ENCODE measurements at places on chromosomes 1 and 21.

- no peak for DNase-seq
These were observed 106.0 kb downstream of the NTNG1 start for GRCh38 chr1:107246775-107247345.

DNA sequence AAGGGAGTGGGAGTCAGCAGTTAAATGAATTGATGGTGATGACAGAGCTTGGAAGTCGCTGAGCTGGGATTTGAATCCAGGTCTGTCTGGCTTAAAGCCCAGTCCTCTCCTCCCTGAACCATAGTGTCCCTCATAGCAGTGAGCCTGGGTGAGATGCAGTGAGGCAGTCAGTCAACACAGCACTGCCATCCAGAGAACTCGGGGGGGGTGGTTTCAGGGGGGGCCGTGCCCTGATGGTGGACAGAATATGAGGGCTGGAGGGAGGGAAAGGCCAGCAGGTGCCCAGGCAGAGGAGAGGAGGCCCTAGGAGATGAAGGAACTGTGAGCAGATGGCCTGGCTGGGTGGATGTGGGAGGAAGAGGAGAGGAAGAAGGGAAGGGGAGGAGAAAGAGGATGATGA, 405.6 kb downstream of the PTPRU start:
- DNase-seq = no peak

- peak; percentile 48 for DNase-seq
These were observed 5.1 kb downstream of the NLRP3 start for GRCh38 chr1:247421074-247421473.

DNA sequence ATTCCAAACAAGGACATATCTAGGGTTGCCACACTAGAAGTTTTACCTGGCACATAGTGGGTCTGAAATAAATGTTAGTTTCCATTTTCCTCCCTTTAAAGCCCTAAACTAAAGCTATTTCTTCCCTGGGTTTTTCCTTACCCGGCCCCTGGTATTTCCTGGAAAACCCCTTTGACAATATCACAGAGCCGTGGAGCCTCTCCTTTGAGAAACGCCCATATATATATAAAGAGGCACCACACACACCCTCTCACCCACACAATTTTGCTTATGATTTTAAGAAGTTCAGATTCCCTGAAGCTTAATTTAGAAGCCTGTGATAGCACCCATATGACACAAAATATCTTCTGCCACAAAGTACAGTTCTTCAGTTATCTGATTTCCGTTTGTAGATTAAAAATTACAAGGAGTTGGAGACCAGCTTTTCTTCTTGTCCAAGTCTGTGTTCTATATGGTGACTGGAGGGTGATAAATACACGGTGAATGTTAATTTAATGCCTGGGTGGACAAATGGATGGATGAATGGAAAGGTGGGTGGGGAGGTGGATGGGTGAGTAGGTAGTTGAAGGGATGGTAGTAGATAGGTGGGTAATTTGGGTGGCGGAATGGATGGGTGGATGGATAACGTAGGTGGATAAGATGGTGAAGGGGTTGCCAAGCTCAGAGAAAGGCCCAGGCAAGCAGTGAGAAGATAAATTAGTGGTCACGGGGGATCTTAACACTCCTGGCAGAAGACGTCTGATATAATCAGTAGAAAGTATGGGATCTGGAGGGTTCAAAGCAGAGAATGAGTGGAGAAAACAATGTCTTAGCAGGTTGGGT, 154.4 kb upstream of the FGGY start:
- DNase-seq = no peak

GRCh38 chr21:8991968-8992621, 1529.3 kb upstream of the TPTE start:
- DNase-seq = no peak

- no peak for DNase-seq
These were observed 280.1 kb downstream of the PTPRC start for GRCh38 chr1:198918920-198919319.

- no peak for DNase-seq
These were observed 19.4 kb downstream of the KCNC4 start for GRCh38 chr1:110229348-110230001.

GRCh38 chr1:230422221-230422981, 3.7 kb downstream of the PGBD5 start:
- DNase-seq = no peak

DNA sequence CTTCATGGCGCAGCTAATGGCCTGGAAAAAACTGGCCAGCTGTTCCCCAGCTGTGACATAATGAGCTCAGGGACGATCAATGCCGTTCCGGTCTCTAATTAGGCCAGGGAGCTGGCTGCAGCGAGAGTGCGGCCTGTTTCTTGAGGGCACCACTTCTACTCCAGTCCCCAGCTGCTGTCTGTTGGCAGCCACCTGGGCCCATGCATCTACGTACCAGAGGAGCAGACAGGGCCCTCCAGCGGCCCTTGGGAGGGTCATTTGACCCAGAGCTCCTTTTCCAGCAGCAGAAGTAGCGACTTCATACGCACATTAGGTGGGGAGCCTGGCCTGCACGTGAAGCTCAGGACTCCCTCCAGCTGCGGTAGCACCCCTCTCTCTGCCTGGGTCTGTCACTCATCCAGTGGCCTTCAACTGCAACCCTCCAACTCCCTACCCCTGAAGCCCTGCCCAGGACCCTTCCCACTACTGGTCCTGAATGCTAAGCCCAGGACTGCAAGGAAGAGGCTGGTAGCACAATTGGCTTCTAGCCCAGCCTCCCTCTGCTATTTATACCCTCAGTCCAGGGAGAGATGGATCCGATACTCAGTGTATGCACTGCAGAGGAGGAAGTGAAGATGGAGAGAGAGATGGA, 9.1 kb upstream of the GPR61 start:
- no peak for DNase-seq

DNA sequence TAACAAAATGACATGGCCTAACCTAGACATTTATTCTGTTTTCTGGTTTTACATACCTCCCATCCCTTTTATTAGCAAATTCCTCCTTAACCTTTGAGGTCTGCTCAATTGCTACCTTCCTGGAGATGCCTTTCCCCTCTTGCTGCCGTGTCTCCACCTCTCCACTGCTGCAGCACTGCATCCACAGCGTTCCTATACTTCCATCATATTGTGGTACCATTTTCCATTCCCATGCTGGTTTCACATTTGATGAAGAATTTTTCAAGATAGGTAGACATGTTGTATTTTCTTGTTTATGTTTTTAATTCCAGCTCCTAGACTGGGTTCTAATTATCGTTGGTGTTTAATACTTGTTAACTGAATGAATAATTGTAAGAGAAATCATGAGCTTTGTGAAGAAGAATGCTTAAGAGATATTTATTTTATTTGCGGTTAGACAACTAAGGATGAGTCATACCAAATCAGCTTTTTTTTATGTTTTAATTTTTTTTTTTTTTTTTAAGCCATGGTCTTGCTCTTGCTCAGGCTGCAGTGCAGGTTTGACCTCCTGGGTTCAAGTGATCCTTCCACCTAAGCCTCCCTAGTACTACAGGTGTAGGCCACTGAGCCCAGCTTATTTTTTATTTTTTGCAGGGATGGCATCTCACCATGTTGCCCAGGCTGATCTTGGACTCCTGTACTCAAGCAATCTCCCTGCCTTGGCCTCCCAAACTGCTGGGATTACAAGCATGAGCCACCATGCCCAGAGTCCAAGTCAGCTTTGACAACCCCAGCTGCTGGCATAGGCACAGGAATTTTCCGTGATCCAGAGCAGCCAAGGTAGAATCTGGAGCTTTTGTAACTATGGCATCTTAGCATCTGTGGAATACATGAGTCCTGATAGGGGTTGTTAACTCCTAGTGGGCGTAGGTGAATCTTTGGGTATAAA, 44.0 kb downstream of the ATP6V1G3 start:
- DNase-seq = no peak

- DNase-seq = peak; percentile 37
These were observed 78.7 kb upstream of the ZNF281 start for GRCh38 chr1:200488375-200489165.

GRCh38 chr1:145926686-145927062, 610 bp downstream of the RBM8A start:
- peak; percentile 54 for DNase-seq

DNA sequence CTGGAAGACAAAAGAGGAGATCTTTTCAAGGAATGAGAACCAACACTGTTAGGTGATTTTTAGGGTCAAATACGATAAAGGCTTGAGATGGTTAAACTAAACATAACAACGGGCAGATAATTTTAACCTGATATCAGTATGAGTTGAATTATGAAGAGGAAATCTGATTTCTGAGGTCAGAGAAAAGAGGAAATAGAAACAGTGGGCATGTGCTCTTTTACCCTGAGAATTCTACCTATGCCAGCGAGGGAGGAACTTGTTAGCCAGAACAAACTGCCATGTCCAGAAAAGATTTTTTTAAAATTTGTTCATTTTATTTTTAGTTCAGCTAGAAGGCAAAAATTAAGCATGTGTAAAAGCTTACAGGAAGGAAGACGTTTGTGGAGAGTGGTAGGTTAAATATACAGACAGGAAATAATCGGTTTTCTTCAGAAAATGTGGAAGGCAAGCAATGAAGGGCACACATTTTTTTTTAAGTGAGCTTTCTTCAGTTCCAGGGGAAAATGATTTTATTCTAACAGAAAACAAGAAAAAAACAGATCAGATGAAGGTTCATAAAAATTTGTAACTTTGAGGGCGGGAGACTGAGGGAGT, 1745.3 kb downstream of the MRPL39 start:
- DNase-seq = no peak

GRCh38 chr1:114157275-114157660, 3.6 kb upstream of the SYT6 start:
- no peak for DNase-seq

- no peak for DNase-seq
These were observed 7.9 kb downstream of the ZNF684 start for GRCh38 chr1:40539338-40539737.

DNA sequence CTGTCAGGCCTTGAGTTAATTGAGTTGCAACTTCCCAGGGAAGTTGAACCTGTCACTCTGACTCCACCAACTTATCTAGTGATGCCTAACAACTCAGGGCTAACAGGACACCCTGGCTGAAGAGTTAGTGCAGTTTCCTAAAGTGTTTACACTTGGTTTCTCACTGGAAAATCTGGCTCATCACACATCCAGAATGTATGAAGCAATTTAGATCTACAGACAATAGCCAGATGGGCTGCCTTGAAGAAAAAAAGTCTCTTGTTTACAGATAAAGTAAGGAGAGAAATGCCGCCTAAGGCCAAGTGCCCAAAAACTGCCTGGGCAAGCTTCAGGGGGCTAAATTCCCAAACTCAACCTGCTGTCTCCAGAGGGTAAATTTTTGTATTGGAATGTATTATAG, 446.3 kb upstream of the NCAM2 start:
- DNase-seq = no peak

DNA sequence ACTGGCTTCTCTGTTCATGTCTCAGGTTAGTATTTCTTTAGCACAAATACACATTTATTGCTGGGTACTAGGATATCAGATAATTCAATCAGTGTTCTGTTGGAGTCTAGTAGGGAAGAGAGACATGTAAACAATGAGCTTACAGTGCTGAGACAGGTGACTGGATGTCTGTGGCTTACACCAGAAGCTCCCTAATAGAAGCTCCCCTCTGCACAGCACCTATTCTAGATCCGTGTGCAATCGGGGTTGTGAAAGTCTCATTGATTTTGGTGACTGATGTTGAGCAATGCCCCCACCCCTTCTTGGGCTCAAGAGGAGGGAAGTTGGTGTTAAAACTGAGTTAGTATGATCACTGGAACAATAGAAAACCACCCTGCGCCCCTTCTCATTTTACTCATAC, 279.2 kb downstream of the RPS6KC1 start:
- DNase-seq = no peak

- no peak for DNase-seq
These were observed 20.2 kb downstream of the LMOD1 start for GRCh38 chr1:201925981-201926645.

DNA sequence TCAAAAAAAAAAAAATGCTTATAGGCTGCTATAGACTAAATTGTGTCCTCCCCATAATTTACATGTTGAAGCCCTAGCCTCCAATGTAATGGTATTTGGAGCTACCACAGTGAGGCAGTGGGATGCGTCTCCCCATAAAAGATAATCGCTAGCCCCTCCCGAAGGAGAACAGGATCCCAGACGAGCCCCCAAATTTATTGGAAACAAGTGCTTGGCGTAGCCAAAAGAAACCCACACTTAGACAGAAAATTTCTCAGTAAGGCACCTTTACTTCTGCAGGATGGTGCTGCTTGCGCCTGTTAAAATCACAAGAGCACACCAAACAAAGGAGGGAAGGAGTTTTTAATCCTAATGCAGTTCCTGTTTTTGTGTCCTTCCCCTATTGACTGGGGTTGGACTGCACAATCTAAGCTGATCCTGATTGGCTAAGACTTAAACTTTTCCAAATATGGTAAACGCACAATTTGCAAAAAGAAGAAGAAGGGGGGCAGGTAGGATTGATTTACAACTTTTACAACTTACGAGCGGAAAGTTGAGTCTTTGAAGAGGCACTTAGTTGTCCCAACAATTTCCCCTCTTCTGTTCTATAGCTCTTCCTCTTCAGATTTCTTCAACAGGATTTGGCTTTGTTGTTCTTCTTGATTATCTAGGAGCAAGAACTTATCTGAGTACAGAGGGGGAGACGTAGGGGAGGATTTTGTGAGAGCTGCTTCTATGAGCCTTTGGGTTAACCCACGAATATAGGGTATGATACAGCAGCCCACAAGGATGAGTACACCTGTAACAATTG, 3.0 kb upstream of the IPP start:
- peak; percentile 23 for DNase-seq

DNA sequence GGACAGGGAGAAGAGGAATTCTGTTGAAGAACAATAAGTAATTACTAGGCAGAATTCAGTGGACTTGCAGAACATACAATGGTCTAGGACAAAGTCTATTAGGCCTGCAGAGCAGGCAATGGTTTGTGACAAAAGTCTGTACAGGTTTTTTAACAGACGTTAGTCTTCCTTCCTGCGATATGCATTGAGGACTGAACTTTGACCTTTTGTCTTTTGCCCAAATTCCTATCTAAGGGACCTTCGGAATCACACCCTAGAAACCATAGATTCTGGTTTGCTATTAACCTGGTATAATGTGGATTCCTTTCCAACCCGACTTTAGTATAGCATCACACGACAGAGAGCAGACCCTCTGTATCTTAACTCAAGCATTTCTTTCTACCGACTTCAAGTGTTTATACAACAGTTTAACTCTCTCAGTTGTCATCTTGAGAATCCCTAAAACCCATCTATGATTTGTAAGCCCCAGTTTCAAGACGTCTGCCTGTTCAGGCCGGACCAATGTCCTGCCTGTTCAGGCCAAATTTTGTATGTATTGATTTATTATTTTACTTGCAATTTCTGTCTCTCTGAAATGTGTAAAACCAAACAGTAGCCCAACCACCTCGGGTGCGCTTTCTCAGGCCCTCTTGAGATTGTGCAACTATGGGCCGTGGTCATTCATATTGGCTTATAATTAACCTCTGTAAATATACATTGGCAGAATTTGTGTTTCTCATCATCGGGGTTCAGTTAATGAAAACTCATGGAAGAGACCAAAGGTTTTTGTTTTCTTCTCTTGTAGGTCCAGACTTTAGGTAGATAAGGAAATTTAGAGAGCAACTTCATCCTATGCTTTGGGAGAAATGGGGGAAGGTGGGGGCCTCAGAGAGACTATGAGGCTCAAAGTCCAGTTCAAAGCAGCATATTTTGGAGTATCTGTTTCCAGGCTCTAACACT, 76.9 kb upstream of the TNFSF18 start:
- no peak for DNase-seq

- no peak for DNase-seq
These were observed 33.0 kb downstream of the SETD4 start for GRCh38 chr21:36027347-36027746.

- no peak for DNase-seq
These were observed 52.6 kb downstream of the GLIS1 start for GRCh38 chr1:53686091-53686964.

- peak; percentile 44 for DNase-seq
These were observed 2.7 kb downstream of the IL10RB start for GRCh38 chr21:33268737-33269441.
